ENCODE measurements at places on chromosomes 1 and 21. TPM values are rescaled to one million over a fixed set of nuclear protein-coding genes. Genes with fewer than 3 reads are reported as not detected.
A peak's percentile ranks its signal among the peaks of the same experiment; 100 is the strongest.

- no peak overlapping the region for H3K4me3 ChIP-seq
- H3K27me3 ChIP-seq = no peaks in the 10 kb centered on the region
- no peak for DNase-seq
- H3K4me1 ChIP-seq = no peaks in the 10 kb centered on the region
Measured at GRCh38 chr21:34791776-34792503, 123.1 kb downstream of the CLIC6 start.

GRCh38 chr1:48242141-48242736, 19.7 kb downstream of the SLC5A9 start:
- no peaks in the 10 kb centered on the region for H3K4me1 ChIP-seq
- no peak overlapping the region for H3K4me3 ChIP-seq
- no peaks in the 10 kb centered on the region for H3K27me3 ChIP-seq
- H3K27ac ChIP-seq = no peak overlapping the region

DNA sequence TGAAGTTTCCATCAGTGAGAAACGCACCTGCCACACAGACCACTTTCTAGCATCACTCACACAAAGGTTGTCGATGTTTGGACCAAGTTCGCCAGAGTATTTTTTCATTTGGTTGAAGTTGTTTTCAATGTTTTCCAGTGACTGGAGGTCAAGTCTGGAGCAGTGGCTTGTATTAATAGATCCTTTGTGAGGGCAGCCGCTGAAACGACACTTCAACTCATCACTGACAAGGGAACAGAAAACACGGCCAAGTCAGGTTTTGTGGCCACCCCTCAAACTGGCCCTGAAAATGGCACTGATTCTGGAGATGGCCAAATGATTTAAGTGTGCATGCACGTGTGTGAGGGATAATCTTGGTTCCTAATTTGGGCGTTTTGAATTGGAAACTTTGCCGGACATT, 675.6 kb downstream of the SMYD3 start:
- no peaks in the 10 kb centered on the region for H3K27me3 ChIP-seq
- no peak overlapping the region for H3K27ac ChIP-seq
- DNase-seq = no peak
- peaks cover 3% of the 10 kb centered on the region for H3K36me3 ChIP-seq
- H3K4me3 ChIP-seq = no peak overlapping the region

- no peak overlapping the region for H3K4me3 ChIP-seq
- no peak overlapping the region for H3K27ac ChIP-seq
- H3K27me3 ChIP-seq = peaks cover 2% of the 10 kb centered on the region
- peaks cover 5% of the 10 kb centered on the region for H3K4me1 ChIP-seq
Measured at GRCh38 chr1:31571340-31572295, 4.7 kb upstream of the TINAGL1 start.

EPHA8 gene
- polyA plus RNA-seq = not detected

ADGRB2 gene
- 0.49 TPM for polyA plus RNA-seq

DNA sequence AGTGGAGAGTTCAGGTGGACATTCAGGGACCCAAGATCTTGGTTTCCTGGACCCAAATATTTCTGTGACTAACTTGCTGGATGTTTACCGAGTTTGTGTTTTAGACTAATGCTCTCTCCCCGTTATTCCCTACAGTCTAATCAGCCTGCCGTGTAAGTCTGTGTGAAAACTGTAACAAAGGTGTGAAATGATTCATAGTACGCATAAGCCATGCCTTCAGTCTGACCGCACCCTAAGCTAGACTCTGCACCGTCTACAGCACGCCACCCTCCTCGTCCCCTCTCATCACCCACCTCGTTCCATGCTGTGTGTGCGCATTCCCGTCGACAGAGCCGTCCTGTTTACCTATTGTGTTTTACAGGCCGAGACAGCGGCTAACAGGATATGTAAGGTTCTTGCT, 50.5 kb downstream of the ACTN2 start:
- no peaks in the 10 kb centered on the region for H3K27me3 ChIP-seq
- no peaks in the 10 kb centered on the region for H3K36me3 ChIP-seq
- no peak overlapping the region for H3K4me3 ChIP-seq
- no peak for DNase-seq

DNA sequence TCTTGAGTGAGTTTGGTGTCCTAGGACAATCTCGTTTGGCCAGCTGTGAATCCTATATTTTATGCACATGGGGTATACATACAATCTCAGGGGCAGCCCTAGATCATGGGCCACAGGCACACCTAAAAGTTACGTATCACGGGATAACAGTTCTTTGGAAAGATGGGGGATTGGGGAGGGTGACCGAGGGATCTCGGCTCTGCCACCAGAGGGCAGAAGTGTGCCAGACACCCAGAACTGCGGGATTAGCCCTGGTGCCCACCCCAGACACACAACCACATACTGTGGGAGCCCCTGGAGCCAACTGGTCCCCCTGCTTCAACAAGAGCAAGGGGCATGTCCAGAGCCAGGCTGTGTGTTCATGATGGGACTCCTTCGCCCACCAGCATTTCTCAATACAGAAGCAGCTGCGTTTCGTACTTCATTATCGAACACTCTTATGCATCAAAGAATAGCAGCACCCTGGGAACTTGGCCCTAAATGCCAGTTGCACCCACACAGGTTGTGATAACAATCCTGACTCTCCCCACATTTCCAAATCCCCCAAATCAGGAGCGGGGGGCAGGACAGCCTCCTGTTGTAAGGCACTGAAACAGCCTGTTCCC, 37.4 kb downstream of the TMCO4 start:
- H3K27ac ChIP-seq = no peak overlapping the region
- H3K4me3 ChIP-seq = no peak overlapping the region
- DNase-seq = no peak
- H3K27me3 ChIP-seq = no peaks in the 10 kb centered on the region
- no peaks in the 10 kb centered on the region for H3K4me1 ChIP-seq

DNA sequence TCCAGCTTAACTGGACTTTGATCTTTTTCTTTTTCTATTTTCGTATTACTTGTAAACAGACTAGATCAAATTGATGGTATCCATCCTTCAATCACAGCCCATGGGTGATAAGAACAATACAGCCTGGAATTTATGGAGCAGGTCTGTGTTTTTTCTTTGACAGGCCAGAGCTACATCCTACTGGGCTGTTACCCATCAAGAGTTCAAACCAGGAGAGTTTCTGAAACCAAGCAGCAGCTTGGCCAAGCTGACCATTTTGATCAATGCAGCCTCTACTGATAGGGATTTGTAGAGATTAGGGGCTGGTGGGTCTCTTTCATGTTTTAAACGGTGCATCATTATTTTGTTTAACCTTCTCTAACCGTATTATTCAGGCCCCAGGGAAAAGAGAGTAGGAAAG, 24.3 kb upstream of the CCDC190 start:
- H3K27me3 ChIP-seq = no peaks in the 10 kb centered on the region
- no peak overlapping the region for H3K4me3 ChIP-seq

- peaks cover 24% of the 10 kb centered on the region for H3K4me1 ChIP-seq
- peak overlapping the region; percentile 69 for H3K27ac ChIP-seq
- no peak for DNase-seq
- H3K36me3 ChIP-seq = no peaks in the 10 kb centered on the region
Measured at GRCh38 chr1:186289943-186290545, 85.0 kb downstream of the TPR start.

- no peak overlapping the region for H3K27ac ChIP-seq
- no peaks in the 10 kb centered on the region for H3K27me3 ChIP-seq
- no peak for DNase-seq
- no peaks in the 10 kb centered on the region for H3K4me1 ChIP-seq
- no peak overlapping the region for H3K4me3 ChIP-seq
Measured at GRCh38 chr21:16193496-16194094, 463.8 kb downstream of the USP25 start.

DNA sequence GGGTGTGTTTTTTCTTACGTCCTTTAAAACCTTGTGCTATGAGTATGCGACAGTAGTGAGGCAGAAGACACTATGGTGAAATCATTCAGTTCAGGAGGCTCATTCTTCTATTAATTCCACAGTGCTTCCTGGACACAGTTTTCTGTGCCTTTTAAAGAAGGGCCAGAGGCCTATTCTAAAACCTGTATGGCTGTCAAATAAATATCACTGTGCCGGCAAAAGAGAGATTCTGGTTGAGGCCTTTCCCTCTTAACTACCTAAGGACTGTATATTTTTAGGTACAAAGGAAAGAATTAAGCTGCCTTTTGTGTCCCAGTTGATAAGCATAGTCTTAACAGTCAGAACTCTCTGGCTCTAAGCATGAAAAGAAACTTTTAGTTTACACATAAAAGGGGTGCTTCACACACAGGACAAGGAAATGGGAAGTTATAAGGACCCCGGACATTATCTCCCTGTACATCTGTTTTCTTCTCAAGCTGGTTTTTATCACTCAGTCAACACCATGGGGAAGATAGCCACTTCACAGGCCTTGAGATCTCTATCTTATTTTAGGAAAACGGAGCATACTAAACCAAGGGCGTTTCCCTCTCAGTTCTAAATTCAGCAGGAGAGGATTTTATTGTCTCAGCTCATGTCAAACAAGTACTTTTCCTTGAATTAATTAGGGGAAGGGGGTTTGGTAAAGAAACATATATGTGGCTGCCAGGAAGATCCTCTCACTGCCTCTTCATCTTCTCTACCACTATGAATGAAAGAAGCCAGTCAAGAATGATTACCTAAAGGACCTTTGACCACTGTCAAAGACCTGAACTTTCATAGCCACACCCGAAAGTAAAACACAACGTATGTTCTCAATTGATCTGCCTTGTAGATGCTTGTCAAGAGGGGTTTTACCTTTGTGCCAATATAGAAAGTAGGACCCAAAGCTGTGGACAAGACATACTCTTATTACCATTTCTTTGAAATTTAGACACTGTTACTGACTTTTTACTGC, 71.4 kb upstream of the HSPA13 start:
- H3K36me3 ChIP-seq = no peaks in the 10 kb centered on the region
- no peaks in the 10 kb centered on the region for H3K27me3 ChIP-seq
- no peak overlapping the region for H3K27ac ChIP-seq
- H3K4me3 ChIP-seq = no peak overlapping the region
- H3K4me1 ChIP-seq = no peaks in the 10 kb centered on the region

CELA3B gene
- polyA plus RNA-seq = not detected

GRCh38 chr21:34133802-34134201, 60.4 kb downstream of the MRPS6 start:
- no peak overlapping the region for H3K27ac ChIP-seq
- no peaks in the 10 kb centered on the region for H3K27me3 ChIP-seq

PLA2G2D gene
- polyA plus RNA-seq = not detected

SLC45A3 gene
- polyA plus RNA-seq = not detected

GRCh38 chr1:220914283-220915116, 35.3 kb downstream of the HLX start:
- H3K4me3 ChIP-seq = no peak overlapping the region
- H3K36me3 ChIP-seq = no peaks in the 10 kb centered on the region
- peaks cover 4% of the 10 kb centered on the region for H3K27me3 ChIP-seq
- H3K4me1 ChIP-seq = no peaks in the 10 kb centered on the region
- H3K27ac ChIP-seq = no peak overlapping the region
- DNase-seq = no peak

CFHR5 gene
- not detected for polyA plus RNA-seq

- no peak for DNase-seq
- no peaks in the 10 kb centered on the region for H3K36me3 ChIP-seq
- H3K4me1 ChIP-seq = no peaks in the 10 kb centered on the region
- no peak overlapping the region for H3K27ac ChIP-seq
- no peak overlapping the region for H3K4me3 ChIP-seq
Measured at GRCh38 chr1:74145086-74145485, 52.9 kb downstream of the LRRIQ3 start.

DNA sequence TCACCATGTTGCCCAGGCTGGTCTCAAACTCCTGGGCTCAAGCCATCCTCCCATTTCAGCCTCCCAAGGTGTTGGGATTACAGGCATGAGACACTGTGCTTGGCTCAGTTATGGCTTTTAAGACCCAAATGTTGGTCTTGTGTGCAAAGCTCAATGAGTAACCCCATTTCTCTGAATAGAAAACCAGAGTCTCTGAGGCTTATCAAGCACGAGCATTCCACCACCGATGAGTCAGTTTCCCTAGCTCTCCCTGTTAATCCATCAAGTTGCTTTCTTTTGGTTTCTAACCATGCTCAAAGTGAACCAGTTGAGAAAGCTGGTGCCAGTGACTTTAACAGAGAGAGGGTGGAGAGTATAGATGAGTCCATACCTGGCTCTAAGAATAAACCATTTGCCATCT, 350.9 kb upstream of the ADGRL2 start:
- no peaks in the 10 kb centered on the region for H3K36me3 ChIP-seq
- no peaks in the 10 kb centered on the region for H3K27me3 ChIP-seq
- no peaks in the 10 kb centered on the region for H3K4me1 ChIP-seq
- DNase-seq = no peak
- no peak overlapping the region for H3K27ac ChIP-seq

DNA sequence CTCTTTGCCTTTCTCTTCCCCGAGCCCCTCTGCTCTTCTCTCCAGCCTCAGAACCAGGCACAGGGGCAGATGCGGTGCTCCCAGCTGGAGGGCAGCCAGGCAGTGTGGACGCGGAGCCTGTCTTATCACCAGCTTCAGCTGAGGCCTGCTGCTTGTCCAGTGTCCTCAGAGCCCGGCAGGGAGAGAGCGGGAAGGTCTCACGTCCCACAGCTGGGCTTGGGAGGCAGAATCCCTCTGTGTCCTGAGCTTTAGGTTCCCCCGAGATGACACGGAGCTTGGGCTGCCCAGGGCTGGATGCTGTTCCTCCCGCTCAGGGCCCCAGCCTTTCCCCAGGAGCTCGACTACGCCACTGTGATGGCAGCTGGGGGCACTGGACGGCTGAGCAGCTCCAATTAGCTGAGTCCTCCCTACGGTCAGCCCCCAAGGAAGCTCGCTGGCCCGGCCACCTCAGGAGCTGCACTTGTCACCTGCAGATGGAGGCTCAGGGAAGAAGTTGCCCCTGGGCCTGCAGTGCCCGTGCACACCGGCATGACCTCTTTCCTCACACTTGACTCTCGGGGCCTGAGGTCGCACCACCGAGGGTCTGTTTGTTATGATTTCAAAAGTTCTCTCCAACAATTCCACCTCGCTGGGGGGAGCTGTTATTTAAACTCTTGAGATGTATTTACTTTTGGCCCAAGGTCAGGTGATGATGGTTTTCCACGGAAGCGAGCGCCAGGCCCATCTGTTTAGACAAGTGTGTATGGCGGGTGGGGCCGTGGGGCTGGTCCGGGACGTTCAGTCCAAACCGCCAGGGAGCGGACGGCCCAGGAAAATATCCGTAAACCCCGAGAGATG, 127.3 kb downstream of the SIK1 start:
- H3K27me3 ChIP-seq = no peaks in the 10 kb centered on the region
- H3K4me1 ChIP-seq = no peaks in the 10 kb centered on the region
- no peak overlapping the region for H3K27ac ChIP-seq
- no peak overlapping the region for H3K4me3 ChIP-seq
- no peaks in the 10 kb centered on the region for H3K36me3 ChIP-seq

GRCh38 chr1:19800076-19800804, 524 bp upstream of the TMCO4 start:
- peak overlapping the region; percentile 87 for H3K4me3 ChIP-seq
- no peaks in the 10 kb centered on the region for H3K27me3 ChIP-seq
- no peaks in the 10 kb centered on the region for H3K36me3 ChIP-seq
- peak overlapping the region; percentile 81 for H3K27ac ChIP-seq
- peak; percentile 42 for DNase-seq

DNA sequence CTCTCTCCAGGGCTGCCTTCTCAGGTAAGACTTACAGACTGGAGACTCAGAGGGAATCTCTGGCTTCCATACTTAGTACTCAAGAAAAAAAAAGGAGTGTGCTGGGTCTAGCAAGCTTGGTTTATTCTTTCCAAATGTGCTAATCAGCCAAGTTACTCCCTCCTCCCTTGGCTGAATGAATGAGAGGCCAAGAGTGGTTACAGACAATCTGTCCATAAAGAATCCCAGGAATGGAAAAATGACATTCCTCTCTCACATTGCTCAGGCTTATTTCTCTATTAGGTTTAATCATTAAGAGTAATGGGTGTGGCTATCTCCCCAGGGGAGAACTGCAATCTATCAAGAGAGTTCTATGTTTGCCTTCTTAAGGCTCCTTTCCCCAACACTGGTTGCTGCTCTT, 547.3 kb upstream of the PLXNA2 start:
- H3K4me3 ChIP-seq = no peak overlapping the region
- H3K27me3 ChIP-seq = no peaks in the 10 kb centered on the region
- no peaks in the 10 kb centered on the region for H3K36me3 ChIP-seq
- no peak overlapping the region for H3K27ac ChIP-seq
- H3K4me1 ChIP-seq = no peaks in the 10 kb centered on the region
- no peak for DNase-seq

SEMA4A gene
- polyA plus RNA-seq = 0.89 TPM
